ENCODE measurements at places on chromosomes 7 and 10.

DNA sequence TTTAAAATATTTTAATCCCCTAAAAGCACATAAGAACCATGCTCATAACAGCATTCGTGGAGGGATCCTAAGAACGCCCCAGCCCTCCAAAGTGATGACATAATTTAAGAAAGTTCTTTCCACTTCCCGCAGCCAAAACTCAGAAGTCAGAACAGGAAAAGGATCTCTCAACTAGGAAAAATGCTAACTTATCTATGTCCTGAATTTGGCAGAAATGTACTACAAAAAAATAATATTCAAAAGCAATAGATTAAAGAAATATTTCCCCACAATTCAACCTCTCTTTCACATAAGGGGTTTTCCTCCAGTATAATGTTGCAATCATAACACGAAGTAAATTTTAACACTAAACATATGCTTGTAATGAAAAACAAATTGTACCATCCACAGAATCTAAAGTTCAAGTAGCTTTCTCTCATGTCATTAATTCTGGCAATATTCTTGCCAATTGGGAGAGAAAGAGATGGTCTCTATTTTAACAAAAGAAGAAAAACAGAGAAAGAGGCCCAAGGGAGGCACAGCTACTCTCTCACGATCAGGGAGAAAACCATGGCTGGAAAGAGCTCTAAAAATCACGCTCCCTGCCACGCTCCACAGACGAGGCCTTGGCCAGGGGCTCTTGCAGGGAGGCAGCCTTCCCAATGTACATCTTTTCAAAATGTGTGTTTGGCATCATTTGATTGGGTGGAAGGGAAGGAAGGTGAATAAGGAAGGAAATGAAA, 22.9 kb downstream of the ASB13 start:
- no peak for DNase-seq

GRCh38 chr10:121205625-121206024, 354.5 kb downstream of the WDR11 start:
- no peak for DNase-seq

DNA sequence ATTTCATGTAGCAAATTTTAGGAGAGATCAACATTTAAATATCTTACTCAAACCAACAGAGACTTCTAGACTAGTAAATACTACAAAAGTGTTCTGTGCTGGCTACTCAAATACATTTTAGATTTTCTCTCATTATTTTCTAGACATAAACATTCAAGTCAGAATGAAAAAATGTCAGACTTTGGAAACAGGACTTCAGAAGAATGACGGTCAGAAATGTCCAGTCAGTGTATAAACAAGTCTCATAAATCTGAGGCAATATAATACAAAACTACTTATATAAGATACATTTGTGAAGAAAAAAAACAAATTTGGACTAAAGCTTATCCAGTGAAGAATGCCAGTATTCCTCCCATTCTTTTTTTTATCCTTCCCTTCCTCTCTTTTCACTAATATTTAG, 25.9 kb downstream of the RNLS start:
- DNase-seq, result no peak

DNA sequence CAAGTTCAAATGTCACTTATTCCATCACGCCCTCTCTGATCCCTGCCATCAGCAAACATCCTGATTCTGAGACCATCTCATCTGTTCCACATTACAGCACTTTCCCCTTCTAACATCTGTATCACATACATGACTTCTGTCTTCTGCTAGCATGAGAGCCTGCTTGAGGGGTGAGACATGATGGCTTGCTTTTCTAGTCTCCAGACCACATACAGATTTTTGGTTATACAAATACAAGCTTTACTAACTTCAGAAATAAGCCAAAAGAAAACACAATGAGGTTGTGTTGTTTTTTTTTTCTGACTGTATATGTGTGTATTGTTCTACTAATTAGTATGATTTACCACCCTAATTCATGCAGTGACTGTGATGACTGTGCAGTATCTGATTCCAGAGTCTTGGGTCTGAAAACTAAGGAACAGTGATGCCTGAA, 34.3 kb downstream of the NAPEPLD start:
- DNase-seq, result no peak

GRCh38 chr10:114070710-114071109, 27.0 kb downstream of the ADRB1 start:
- DNase-seq, result no peak

DNA sequence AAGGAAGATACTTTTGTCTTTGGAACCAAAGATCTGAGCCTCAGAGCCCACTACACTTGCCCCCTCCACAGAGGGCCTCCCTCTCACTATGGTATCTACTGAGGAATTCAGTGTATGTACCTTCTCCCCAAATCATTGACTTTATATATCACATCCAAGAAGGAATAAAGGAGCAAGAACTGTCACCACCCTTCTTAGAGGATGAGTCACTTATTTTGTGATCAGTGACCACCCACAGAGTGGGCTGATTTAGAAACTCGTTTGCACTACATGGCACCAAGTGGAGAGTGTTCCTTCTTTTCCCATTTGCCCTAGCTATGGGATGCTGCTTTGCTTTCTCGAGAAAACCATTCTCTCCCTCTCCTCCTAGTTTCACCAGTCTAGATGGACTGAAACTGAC, 5.7 kb downstream of the TMEM243 start:
- no peak for DNase-seq

GRCh38 chr10:61172182-61172926, 228.4 kb upstream of the RHOBTB1 start:
- no peak for DNase-seq

- DNase-seq, result no peak
These were observed 854 bp downstream of the MTG1 start for GRCh38 chr10:133394801-133395221.

GRCh38 chr10:119395280-119396007, 147.1 kb downstream of the RGS10 start:
- no peak for DNase-seq

DNA sequence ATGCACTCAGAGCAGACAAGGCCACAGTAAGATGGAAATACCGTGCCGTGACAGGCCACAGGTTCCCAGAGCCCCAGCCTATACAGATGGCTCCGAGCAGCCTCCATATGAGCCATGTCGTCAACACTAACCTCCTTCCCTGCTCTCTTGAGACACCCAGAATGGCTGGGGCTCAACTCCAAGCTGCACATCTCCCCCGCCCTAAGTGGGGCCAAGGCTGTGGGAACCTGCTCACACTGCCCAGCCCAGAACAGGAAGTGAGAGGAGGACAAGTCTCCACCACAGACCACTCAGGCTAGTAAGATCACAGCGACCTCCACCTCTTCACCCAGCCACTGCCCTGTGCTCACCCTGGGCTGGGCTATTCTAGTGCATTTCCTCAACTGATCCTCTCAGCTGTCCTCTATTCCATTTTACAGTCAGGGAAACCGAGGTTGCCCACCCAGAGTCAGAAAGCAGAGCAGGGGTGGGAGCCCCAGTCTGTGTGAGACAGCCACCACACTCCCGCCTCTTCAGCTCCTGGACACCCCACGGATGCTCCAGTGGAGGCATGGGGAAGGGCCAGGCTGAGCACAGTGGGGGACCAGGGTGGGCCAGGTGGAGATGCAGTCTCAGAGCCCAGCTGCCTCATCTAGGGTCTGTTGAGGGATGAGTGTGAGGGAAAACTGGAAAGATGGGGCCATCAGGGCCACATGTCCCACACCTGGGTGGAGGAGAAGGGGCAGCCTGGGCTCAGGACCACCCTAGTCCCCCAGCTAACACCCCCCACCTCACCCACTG, 11.6 kb downstream of the GRID1 start:
- DNase-seq, result no peak

DNA sequence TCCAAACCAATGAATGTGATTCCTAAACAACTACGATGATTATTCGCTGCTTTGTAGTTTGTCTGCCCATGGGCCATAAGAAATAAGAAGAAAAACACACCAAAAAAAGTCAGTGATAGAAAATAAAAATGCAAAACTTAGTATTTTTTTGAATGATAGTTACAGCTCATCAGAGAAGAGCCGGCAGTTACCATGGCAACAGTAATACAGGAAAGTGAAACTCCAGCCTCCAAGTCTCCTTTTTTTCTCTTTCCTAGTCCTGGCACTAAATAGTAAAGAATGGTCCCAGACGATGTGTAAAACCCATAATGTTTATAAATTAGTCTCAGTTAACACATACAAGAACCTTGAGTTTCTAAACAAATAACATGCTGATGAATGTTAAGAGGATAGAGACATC, 21.6 kb upstream of the LHFPL3 start:
- DNase-seq, result no peak

- DNase-seq, result no peak
These were observed 452.3 kb upstream of the GALNT17 start for GRCh38 chr7:70679661-70680060.

DNA sequence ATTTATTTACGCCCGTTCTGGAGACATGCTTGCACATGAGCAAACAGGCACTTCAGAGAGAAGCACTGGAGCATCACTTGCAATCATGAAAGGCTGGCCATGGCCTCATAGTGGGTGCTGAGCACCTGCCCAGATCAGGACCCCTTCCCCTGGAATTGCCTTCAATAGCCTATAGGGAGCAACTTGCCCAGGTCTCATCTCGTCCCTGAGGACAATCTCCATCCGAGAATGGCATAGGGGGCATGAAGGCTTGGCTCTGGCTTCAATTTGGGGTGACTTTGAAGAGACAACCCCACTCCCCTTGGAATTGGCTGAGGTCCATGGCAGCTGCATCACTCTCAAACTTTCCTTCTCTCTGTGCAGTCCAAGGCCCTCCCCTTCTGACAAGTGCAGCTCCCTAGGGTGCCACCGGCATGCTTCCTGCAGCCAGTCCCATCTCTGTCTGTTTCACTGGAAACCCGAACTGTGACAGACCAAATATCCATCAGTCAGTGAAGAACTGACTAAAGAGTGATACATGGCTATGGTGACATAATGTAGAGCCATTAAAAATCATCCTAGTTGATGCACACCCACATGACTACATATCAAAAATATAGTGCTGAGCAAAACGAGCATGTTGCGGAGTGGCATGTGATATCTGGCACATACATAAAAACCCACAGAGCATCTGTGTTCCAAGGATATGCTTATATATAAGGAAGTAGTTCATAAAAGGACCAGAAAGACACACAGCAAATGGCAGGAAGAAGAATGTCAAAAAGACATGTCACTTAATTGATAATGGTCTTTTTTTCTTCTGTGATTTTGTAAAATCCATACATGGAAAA, 12.4 kb downstream of the GDF2 start:
- DNase-seq, result no peak

- peak; percentile 94 for DNase-seq
These were observed at the start of gene SUPV3L1 for GRCh38 chr10:69179743-69180524. SUPV3L1 (plus strand) TSS chr10:69180234; CDS start chr10:69180292, 58 bp downstream.
